GDM1 (cell line): ENCODE measurements at places on chromosomes 11 and 22.

GRCh38 chr11:62856333-62856895 is 17.0 kb upstream of the WDR74 start:
- no peak for DNase-seq

GRCh38 chr11:96337541-96338431 is 5.2 kb downstream of the MAML2 start:
- DNase-seq, result no peak

GRCh38 chr11:12112750-12113149 is 2.4 kb downstream of the MICAL2 start:
- no peak for DNase-seq

DNA sequence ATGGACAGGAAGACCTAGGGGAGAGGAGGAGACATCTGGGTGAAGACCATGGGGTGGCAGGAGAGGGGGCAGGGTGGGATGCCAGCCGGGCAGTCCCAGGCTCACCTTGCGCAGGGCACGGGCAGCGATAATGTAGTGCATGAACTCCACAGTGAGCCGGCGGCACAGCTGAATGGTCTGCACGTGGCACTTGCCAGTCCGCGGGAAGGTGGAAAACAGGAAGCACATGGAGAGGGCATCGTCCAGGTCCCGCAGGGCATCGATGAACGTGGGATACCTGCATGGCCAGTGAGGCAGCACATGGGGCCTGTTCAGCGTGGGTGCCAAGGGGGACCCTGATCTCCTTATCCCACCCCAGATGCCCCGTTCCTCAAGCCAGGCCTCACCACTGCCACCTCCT is 7.3 kb downstream of the PES1 start:
- DNase-seq, result no peak

DNA sequence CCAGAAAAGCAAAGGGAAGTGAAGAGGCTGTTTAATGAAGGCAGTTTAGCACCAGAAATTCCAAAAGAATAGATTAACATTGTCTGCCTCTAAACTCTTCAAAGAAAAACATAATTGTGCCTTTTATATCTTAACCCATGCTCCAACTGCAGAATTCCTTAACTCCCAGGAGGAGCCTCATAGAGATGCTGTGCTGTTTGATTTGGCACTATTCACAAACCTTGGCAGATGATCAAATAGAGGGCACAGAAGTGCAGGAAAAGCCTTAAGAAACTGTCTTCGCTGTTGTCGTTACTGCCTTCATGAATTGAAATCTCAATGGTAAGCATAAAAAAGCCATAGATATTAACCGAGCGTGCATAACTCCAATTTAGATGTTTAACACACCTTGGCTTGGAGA is 124.1 kb upstream of the MPPED2 start:
- DNase-seq, result no peak

DNA sequence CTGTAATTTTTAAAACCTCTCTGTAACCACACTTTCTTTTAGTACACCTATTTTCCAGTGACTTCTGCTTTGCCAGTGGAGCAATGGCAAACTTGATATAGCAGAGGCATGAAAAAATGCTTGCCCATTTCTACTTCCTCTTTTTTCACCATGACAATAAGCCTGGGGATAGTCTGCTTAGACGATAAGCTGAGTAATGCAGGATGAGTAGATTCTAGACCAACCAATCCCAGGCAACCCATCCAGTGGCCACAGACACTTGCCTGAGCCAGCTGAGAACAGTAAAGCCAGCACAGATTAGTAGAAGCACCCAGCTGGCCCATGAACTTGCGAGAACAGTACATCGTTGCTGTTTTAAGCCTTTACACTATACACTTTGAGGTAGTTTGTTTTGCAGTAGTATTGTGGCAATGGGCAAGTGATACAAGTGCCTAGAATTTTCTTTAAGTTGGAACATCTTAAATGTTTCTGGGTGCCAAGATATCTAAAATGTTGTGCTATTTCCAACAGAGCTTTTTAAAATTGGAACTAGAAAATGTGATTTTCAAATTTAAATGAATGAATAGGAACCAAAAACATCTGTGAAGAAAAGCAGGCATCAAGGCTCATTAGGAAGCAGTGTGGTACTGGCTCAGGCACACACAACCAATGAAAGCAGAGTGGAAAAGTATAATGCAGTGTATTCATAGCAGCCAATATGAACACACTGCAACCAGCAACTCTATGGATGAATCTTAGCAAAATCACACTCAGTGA is 37.7 kb downstream of the DDI1 start:
- peak; percentile 52 for DNase-seq

GRCh38 chr11:131999084-131999483 is 628.7 kb downstream of the NTM start:
- DNase-seq, result no peak

GRCh38 chr22:46908641-46909107 is 146.2 kb downstream of the TBC1D22A start:
- DNase-seq, result no peak

DNA sequence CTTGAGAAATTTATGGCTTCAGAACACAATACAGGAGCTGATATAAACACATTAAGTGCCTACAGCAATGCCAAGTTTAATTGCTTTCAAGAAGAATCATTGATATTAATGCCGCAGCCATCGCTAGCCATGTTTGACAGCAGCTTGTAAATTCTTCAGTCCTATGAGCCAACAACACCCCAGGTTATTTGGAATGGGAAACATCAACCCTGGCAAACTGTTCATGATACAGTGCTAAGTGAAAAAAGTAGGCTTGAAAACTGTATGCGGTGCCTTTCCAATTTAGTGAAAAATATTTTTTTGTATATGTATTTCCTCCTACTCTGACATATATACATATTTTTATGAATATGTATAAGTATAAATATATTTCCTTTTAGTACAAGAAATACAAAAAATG is 142.6 kb downstream of the CSNK2A3 start:
- DNase-seq, result no peak

DNA sequence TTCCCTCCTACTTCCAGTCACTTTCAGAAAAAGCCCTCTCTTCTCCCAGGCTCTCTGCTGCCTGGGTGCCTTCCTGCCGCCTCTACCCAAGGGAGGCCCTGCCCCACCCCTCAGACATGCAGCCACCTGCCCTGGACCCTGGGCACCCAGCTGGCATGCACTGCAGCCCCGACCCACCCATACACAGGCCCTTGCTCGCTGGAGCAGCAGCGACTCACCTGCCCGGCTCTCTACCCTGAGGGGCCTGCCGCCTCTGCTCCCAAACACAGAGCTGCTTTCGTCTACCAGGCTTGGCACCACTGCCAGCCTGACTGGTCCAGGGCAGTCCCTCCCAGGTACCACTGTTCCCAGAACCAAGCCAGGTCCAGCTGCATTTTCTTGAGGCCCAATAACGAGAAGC is 1.2 kb upstream of the TSSK2 start:
- DNase-seq, result no peak

GRCh38 chr22:38494498-38494897 is 11.6 kb downstream of the DDX17 start:
- no peak for DNase-seq

DNA sequence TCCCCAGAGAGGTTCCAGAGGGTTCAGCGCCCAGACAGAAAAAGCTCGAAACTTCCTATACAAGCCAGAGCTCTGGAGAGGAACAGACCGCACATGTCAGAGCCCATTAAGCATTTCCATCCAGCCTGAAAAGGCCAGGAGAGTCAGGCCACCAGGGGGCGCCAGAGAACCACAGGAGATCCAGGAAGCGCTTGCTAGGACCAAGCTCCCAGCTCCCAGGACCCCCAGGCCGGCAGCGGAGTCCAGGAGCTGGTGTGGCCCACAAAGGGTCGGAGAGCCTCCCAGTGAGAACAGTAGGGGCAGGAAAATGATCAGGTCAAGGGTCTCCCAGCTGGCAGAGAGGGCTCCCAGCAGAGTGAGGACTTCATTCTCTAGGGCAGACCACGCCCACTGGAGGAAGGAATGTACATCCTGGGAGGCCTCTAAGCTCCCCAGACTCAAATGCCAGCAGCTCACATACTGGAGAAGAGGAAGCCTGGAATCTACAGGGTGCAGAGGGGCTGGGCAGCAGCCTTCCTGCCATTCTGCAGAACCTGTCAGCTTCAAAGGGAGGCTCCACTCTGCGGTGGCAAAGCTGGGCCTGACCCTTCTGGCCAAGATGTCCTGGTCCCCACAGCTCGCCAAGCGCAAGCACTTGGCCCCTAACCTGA is 2.1 kb upstream of the MEI1 start:
- peak; percentile 73 for DNase-seq

- no peak for DNase-seq
Observed at GRCh38 chr11:118902336-118903203, 18.9 kb downstream of the CXCR5 start.

DNA sequence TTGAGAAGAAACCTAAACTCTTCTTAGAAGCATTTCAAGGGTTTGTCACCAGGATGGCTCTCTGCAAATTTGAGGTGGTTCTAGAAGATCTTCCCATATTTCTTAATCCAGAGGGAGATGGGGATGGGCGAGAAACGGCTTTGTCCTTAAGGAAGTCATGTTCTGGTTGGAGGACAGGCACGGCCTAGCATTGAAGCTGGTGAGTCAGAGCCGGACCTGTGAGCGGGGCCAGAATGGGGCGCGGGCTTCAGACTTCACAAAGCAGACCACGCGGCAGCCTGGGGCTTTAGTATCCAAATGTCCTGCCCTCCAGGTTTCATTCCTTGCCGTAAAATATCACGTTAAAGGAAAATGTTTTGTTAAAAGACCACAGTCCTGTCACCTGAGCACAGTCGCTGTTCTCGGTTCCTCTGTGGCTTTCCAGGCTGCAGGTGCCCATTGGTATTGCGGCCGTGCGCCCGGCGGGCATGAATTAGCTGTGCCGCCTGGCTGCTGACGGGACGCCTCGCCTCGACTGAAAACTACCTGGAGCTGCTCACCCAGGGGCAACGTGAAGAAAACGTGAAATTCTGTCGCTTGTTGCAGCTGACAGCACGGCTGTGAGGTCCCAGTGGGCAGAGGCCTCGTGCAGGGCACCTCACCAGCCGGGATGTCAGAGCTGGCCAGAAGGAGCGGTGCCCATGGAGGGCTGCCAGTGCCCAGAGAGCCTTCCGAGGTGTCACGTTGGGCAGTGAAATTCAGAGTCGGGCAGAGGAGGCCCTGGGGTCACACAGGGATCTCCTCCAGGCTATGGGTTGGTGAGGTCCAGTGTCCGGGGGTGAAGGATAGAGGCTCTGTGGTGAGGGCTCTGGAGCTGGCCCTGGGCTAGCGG is 59.0 kb downstream of the LRP5 start:
- no peak for DNase-seq

DNA sequence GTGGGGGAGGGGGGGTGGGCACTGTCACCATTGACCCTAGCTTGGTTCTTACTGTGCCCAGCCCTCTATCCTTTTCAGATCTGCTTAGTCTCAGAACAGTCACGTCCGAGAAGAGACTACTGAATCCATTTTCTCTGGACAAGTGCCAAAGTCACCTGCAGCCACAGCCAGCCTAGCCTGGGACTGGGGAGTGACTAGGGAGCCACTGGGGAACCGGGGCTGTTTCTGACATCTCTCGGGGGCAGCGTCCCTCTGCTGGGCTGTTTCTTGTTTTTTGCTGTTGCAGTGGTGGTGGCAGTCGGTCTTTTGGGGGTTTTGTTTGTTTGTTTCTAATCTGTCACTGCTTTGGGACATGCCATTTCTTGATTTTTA is 8.7 kb downstream of the SLC37A2 start:
- DNase-seq, result no peak

- DNase-seq, result no peak
Observed at GRCh38 chr11:35619855-35620640, 1.8 kb downstream of the FJX1 start.

DNA sequence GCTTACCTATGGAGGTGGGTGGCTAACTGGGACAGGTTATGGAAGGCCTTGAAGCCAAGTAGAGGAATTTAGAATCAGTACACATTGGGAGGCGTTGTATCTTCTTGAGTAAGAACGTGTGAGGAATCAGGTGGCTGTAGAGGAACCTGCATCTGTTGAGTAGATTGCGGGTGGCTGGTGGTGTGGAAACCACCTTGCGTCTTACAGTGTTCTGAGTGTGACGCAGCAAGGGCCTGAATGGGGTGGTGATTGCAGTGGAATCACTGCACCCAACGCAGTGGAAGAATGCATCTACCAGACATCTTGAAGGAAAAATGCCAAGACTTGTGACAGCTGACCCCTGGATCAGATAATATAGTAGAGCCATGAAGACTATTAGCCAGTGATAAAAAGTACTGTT is 110.8 kb upstream of the NNMT start:
- DNase-seq, result no peak

- no peak for DNase-seq
Observed at GRCh38 chr11:46385169-46386004, 3.9 kb downstream of the MDK start.

GRCh38 chr11:32116668-32117067 is 25.8 kb downstream of the RCN1 start:
- no peak for DNase-seq

- no peak for DNase-seq
Observed at GRCh38 chr11:3126207-3126865, 38.8 kb downstream of the OSBPL5 start.

DNA sequence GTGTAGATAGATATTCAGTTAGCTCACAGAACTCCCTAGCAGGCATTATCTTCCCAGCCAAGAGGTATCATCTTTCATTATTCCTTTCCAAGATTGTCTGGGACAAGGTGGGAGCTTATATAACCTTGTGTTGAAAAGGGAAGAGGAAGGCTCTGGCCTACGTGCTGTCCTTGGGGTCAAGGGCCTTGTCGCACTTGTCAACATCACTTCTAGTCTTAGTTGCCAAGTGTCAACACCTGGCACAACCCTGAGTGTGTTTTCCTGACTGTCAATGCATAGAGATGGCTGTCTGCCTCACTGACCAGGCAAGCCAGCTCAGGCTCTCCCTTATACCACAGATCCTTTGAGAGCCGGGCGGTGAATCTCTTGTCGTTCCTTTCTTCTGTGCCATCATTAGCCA is 331.9 kb downstream of the CNTN5 start:
- DNase-seq, result no peak

GRCh38 chr11:79186669-79187068 is 254.2 kb downstream of the TENM4 start:
- DNase-seq, result no peak

DNA sequence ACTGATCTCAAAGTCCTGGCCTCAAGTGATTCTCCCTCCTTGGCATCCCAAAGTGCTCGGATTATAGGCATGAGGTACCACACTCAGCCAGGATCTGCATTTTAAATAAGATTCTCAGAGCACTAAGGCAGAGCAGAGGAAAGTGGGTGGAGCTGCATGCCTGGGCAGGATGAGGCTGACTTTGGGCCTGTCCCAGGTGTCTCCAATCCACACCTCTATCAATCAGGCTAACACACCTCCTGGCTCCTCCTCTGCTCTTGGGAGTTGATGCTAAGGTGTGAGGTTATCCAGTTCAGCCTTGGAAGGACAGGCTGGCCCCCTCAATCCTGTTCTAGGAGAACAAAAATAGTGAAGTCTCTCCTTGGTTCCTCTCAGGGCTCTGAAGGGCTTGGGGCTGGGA is 30.2 kb upstream of the P2RY2 start:
- DNase-seq, result no peak
